HFF-Myc (cell line): ENCODE measurements at places on chromosomes 7 and 10.
A peak's percentile ranks its signal among the peaks of the same experiment; 100 is the strongest.

DNA sequence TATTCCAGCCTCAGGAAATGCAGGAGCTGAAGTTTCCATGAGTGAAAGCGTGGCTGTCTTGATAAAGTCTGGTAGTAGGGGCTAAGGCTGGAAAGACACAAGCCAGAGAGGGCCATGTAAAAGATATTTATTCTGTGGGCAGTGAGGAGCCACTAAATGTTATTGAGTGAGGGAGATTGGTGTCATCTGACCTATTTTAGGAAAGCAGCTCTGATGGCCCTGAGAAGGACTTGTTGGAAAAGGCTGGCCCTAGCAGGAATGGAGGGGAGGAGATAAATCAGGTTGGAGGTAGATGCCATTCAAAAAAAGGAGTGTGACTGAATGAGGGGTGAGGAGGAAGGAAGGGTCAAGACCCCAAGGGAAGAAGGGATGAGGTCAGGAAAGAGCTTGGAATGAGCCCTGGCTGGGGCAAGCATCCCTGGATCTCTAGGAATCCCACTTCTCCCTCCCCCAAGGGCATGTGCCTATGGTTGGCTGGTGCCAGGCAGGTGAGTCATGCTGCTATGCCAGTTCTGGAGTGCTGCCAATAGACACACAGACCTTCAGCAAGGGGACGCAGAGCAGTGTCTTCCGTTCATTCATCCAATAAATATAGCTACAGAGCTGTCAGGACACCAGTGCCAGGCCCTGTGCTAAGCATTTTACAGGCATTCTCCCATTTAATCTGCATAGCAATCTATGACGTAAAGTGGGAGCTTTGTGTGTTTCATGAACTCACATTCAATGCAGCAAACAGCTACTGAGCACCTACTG, 2.0 kb downstream of the ANKRD2 start:
- no peak for DNase-seq

DNA sequence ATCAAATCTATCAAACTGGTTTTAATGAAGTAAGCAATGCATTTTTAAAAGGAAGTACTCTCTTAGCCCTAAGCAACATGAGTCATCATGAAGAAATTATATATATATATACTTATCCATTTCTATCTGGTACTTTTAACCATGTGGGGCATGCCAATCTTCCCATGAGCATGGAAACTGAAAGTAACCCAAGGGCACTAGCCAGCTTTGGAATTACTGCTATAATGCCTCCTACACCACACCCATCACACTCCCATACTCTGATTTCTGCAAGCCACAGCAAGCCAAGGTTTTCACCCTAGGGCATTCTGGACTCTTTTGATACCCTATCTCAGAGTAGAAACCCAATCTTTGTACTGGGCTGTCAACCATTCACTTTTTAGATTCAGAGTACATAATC, 204.6 kb downstream of the IMMP2L start:
- DNase-seq: peak; percentile 20

DNA sequence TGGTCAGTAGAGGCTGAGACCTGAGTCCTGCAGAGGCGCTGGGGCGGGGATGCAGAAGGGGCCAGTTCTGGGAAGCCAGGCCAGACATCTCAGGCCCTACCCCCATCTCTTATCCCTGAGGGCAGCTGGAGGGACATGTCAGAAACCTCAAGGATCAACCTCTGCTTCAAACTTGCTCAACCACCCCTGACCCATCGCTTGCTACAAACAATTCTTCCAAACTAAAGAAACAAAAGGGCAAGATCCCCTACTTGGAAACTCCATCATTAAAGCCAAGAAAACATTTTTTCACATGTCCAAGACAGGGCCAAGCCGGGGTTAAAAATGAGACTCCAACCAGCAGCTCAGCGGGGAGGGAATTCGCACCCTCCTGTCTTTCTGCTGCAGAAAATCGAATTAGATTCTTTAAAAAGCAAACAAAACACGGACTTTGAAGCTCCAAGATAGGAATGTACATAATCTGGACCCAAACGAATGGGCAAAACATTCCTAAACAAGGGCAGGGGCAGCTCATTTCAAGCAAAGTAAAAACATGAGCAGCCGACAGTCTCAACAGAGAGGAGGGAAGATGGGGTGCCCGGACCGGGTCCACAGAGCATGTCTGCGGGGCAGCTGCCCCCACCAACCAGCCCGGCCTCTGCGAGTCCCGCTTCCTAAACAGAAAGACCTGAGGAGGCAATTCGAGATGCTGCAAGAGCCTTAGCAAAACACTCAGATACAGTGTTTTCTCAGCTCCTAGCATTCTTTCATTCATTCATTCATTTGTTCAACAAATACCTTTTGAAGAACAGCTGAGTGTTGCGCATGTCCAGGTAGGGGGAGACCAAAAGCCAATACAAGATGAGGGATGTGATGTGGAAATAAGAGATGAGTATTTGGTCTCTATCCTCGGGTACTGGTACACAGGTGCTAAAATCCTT, 44.8 kb downstream of the CHST15 start:
- DNase-seq: no peak

DNA sequence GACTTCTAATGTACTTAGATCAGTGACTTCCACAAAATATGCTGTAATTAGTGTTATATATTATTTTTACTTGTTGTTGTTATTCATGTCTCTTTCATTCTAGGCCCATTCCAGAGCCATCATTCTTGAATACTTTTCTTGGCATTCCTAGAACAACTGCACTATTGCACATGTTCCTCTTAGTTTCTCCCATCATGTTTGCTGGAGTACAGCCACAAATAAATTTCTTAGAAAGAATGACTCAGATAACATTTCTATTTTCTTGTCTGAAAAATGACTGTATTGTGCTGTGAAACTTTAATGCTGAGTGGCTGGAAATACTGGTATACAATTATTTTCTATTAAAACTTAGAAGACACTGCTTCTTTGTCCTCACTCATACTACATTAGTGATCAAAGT, 651.0 kb upstream of the STEAP1 start:
- no peak for DNase-seq

DNA sequence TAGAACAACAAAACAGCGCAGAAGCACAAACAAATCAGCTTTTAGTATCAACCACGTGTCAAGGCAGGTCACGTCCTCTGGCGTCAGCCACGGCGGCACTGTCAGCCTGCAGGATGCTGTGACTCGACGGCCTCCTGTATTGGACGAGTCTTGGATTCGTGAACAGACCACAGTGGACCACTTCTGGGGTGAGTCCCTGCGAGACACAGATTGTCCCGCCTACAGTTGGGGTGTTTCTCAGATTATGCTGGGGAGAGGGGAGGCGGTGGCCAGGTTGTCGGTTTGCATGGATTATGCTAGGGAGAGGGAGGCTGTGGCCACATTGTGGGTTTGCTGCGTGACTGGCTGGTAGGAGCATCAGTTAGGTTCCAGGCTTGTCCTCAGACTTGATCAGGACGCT, 9.7 kb downstream of the SUN1 start:
- no peak for DNase-seq

- no peak for DNase-seq
Observed at GRCh38 chr7:48667407-48667806, 256.9 kb upstream of the CDC14C start.

GRCh38 chr7:79778786-79779770, 325.6 kb upstream of the MAGI2 start:
- DNase-seq: peak; percentile 5

DNA sequence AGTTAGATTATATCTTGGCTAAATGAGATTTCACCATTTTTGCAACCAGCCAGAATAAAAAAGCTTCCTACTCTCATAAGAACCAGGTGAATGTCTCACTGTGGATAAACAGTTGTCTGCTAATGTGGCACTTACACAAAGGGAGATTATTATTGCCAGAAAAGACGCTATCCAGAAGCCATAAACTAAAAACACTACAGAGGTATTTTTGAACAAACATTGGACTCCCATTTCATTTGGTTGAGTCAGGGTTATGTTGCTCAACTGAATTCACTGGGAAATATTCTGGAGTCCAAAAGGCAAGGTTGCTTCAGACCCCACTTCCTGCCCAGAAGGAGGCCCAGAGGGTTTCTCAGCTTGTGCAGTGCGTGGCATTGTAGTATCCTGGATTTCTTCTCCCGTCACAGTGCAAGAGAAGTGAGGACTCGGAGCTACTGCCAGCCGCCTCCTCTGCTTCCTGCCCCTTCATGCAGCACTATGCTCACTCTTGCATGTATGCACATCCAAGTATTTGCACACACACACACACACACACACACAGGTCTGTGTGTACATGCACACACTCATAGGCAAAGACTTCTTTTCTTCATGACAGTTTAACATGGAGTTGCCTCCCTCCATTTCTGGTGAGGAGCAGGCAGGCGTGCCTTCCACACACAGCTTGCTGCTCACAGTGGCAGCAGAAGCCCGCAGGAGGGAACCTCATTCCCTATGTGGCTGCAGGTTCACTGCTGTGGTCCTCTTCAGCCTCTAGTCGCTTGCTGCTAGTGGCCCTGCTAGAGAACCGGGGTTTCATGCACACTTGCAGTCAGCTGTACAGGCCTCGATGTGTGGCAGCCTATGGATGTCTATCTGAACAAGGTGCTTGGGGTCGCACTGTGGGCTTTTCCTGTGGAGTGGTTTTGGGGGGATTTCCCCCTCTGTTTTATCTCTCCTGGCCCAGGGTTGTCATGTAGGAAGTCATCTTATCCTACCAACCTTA, 10.1 kb downstream of the DENND10 start:
- no peak for DNase-seq

GRCh38 chr10:106189292-106189691, 975.2 kb downstream of the SORCS1 start:
- peak; percentile 7 for DNase-seq

DNA sequence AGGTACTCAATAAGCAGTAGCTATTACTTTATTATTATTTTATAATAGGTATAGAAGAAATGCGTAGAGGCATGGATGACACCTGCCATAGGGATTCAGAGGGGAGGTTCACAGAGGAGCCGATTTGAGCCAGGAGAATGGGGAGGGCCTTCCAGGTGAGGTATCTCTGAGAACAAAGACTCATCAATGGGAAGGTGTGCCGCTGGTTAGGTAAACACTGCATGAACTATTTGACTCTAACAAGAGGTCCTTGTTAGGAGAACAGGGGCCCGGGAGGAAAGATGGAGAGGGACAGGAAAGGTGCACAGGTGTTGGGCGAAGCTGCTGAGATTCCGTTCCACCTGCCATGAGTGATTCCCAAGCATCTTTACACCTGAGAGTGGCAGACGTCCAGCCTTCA, 41.8 kb upstream of the TMEM273 start:
- no peak for DNase-seq

GRCh38 chr10:33631991-33632390, 297.5 kb upstream of the NRP1 start:
- no peak for DNase-seq

DNA sequence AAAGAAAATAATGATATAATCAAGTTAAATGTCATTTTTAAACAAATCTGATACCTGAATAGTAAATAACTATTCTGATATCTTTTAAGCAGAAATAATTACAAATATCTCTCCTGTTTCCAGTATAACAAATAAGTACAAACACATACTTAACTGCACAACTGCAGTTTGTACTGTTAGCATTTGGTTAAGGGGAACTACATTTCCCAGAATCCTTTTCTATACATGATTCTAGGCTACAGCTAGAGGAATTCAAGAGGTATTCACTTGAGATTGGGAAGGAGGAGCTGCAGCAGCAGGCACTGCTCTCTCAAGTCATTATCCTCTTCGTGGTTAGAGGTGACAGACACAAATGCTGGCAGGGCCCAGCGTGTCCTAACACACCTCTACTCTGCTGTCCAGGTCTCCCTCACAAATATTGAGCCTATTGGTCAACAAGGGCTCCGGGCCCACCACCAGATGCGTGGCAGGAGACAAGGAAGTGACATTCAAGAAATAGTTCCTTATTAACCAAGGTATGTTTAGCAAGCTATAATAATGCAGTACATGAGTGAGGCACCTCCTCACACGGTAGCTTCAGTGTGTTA, 255.1 kb upstream of the MKLN1 start:
- DNase-seq: no peak

GRCh38 chr7:150877536-150877935, 25.2 kb downstream of the AOC1 start:
- DNase-seq: no peak

- no peak for DNase-seq
Observed at GRCh38 chr7:71846160-71846559, 566.0 kb downstream of the CALN1 start.

GRCh38 chr10:132644527-132645246, 107.1 kb downstream of the INPP5A start:
- DNase-seq: no peak
